Fibroblast of the aortic adventitia (primary cell): ENCODE measurements at places on chromosomes 6 and 20.

GRCh38 chr6:106975738-106976064 lies 1.2 kb upstream of the CD24 start:
- peak; percentile 14 for DNase-seq

GRCh38 chr6:17865798-17866725 lies 121.4 kb downstream of the KIF13A start:
- peak; percentile 94 for DNase-seq

DNA sequence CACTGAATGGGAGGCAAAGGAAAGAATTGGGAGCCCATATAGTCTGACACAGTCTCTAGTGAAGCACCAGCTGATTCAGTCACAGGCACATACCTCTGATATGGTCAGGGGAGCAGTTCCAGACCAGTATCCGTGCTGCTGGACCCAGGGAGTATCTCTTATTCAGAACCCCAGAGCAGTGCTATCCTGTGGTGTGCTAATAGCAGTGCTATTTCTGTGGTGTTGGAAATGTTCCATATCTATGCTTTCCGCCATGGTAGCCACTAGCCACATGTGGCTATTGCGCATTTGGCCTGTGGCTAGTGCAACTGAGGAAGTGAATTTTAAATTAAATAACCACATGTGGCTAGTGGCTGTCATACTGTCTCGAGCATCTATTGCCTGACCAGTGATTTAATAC lies 11.0 kb downstream of the SCUBE3 start:
- no peak for DNase-seq

DNA sequence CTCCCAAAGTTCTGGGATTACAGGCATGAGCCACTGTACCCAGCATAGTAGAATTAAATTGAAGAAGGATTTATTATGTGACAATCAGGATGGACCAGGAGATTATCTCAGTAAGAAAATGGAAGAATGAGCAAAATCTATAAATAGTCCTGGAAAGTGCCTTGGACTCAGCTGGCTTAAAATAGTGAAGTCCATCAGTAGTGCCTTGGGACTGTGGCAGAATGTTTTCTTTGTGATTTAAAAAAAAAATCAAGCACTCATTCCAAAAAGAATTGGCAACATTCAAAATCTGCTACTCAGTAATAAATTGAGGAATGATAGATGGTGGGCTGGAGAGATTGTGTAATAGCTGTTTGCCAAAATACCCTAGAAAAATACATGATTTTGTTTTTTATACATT lies 37.0 kb upstream of the MAS1 start:
- DNase-seq, result peak; percentile 38

- DNase-seq, result peak; percentile 47
Measured at GRCh38 chr6:84976526-84977362, 212.3 kb upstream of the TBX18 start.

GRCh38 chr6:135182071-135183001 lies 1.2 kb downstream of the MYB start:
- peak; percentile 13 for DNase-seq

- no peak for DNase-seq
Measured at GRCh38 chr6:120764312-120764711, 570.0 kb downstream of the TBC1D32 start.

- no peak for DNase-seq
Measured at GRCh38 chr6:130426066-130426721, 60.4 kb downstream of the TMEM200A start.

DNA sequence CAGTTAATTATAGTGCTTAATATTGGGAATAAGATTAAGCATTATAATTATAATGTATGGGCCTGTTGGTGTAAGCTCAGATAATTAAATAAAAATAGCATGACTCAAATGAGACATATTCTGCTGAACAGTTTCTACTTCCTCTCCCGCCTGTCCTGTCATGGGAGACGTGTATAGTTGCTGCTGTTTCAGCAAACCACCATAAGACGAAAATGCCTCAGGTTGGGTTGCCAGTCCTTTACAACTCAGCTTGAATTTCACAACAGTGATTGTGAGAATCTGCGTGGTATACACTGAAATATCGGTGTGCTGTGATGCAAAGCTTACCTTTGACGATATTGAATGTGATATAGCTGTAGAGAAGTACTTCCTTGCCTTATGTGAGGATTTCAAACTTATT lies 99.5 kb downstream of the POPDC3 start:
- DNase-seq, result no peak

DNA sequence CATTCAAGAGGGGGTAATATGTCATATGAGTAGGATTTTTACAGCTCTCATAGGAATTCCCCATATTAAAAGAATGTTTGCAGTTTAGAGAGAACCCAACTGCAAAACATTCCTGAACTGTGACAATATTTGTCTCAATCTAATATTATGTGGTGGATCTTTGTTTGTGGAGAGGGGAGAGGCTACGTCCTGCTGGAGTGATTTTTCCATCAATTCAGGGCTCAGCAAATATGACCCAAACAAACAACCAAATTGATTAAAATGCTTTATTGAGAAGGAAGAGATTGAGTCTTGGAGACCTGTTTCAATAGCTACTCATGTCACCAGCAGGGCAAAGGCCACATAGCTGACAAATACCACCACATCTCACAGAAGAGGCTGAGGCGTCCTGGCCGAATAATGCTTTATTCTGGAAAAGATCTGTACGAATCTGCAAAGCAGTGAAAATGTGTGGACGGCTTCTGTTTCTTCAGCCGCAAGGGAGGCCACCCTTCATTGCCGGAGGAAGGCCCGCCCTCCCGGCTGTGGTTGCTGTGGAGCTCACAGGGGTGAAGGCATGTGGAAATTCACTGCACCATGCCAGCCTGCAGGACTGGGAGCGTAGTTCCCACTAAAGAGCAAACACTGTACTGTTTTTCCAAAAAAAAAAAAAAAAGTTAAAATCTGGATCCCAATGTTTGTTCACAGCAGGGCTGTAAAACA lies 89.7 kb upstream of the QKI start:
- no peak for DNase-seq
